ENCODE measurements at places on chromosomes 11 and 22. TPM values are rescaled to one million over a fixed set of nuclear protein-coding genes. Genes with fewer than 3 reads are reported as not detected.

DNA sequence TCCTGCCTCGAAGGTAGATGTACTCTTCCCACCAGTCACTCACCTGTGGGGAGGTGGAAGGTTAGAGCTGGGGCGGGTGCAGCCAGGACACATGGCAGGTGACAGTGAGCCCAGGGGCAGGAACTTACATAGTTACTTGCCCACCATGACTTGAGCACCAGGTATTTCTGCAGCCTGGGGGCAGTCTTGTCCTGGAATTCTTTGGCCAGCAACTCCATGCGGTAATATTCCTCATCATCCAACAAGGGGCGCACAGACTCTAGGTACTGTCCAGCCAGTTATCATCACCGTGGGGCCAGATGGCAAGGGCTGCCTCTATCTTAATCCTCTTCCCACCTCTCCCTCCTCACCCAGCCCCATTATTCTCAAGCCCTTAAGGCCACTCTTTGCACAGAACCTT is 2.2 kb downstream of the CPT1B start:
- H3K4me3 ChIP-seq, result no peak overlapping the region
- peak overlapping the region; percentile 34 for H3K27ac ChIP-seq
- no peaks in the 10 kb centered on the region for H3K4me1 ChIP-seq
- no peaks in the 10 kb centered on the region for H3K27me3 ChIP-seq

DNA sequence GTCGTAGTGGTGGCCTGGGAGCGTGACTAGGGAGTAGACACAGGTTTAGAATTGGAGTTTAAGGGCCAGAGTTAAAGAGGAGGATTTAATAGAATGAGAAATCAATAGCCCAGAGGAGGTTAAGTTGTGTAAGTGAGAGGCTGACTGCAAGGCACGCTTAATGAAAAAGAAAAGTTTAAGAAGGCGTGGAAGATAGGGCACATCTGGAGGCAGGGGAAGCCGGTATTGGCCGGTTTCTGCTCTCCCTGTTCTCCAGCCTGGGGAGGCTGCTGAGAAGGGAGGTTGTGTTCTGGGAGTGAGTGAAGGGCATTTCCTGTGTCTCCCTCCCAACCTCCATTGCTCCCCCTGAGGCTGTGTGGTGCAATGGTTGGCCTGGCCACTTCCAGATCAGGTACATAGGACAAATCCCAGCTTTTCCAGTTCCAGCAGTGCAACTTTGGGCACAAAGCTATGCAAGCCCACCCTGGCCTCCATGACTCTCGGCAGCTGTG is 6.3 kb downstream of the GRIK4 start:
- peaks cover 10% of the 10 kb centered on the region for H3K4me1 ChIP-seq
- no peak for DNase-seq
- peaks cover 81% of the 10 kb centered on the region for H3K27me3 ChIP-seq

DNA sequence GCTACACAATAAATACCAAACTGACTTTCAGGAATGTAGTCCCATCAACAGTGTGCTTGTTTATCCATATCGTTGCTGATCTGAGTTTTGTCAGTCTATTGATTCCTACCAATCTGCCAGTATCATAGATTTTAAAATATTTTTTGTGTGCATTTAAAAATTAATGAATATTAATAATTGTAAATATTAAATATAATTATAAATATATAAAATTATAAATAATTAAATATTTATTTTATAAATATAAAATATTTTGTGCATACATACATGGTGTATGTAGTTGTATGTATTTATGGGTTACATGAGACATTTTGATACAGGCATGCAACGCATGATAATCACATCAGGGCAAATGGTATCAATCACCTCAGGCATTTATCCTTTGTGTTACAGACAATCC is 53.6 kb downstream of the CUL5 start:
- no peak overlapping the region for H3K4me3 ChIP-seq
- H3K4me1 ChIP-seq, result no peaks in the 10 kb centered on the region
- no peaks in the 10 kb centered on the region for H3K27me3 ChIP-seq
- peaks cover 4% of the 10 kb centered on the region for H3K36me3 ChIP-seq
- no peak for DNase-seq

- peaks cover 27% of the 10 kb centered on the region for H3K4me1 ChIP-seq
- no peak overlapping the region for H3K4me3 ChIP-seq
- H3K36me3 ChIP-seq, result no peaks in the 10 kb centered on the region
These were observed 176.2 kb upstream of the FAT3 start for GRCh38 chr11:92048415-92048814.

GRCh38 chr11:13289081-13289480 is 11.5 kb downstream of the BMAL1 start:
- no peak overlapping the region for H3K27ac ChIP-seq
- H3K4me1 ChIP-seq, result peaks cover 16% of the 10 kb centered on the region

GRCh38 chr22:43448048-43448447 is 36.2 kb downstream of the MPPED1 start:
- no peaks in the 10 kb centered on the region for H3K4me1 ChIP-seq
- no peak overlapping the region for H3K27ac ChIP-seq
- DNase-seq, result no peak
- H3K36me3 ChIP-seq, result no peaks in the 10 kb centered on the region

DNA sequence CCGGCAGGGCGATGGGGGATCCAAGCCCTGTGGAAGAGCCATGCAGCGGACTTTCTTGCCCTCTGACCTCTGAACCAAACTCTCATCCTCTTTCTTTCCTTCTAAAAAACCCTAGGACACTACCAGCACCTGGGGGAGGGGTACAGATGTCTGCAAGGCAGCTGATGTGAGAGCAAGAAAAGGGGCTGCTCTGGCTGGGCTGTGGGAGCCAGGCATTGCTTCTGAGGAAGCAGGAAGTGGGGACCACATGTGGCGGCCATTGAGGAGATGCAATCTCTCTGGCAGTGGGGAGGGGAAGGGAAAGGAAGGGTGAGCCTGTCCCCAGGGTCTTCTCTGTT is 36.0 kb downstream of the FAM83F start:
- peaks cover 5% of the 10 kb centered on the region for H3K36me3 ChIP-seq
- H3K27ac ChIP-seq, result no peak overlapping the region
- H3K4me1 ChIP-seq, result no peaks in the 10 kb centered on the region
- no peak for DNase-seq
- no peaks in the 10 kb centered on the region for H3K27me3 ChIP-seq

DNA sequence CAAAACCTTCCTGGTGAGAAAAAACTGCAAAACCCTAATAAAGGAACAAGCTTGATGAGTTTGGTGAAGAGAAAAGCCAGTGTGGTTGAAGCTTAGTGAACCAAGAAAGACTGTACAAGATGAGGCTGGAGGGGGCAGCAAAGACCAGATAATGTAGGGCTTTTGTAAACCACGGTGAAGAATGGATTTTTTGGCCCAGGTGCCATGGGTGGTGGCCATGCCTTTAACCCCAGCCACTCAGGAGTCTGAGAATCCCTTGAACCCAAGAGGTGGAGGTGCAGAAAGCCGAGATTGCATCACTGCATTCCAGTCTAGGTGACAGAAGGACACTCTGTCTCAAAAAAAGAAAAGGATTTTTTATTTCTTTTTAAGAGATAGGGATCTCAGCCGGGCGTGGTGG is 5.0 kb upstream of the ZDHHC5 start:
- DNase-seq, result no peak
- no peak overlapping the region for H3K27ac ChIP-seq
- H3K4me3 ChIP-seq, result no peak overlapping the region
- H3K27me3 ChIP-seq, result no peaks in the 10 kb centered on the region
- H3K4me1 ChIP-seq, result peaks cover 7% of the 10 kb centered on the region

GRCh38 chr11:75474240-75474639 is 41.2 kb upstream of the KLHL35 start:
- H3K27me3 ChIP-seq, result peaks cover 43% of the 10 kb centered on the region
- H3K4me1 ChIP-seq, result no peaks in the 10 kb centered on the region
- peaks cover 5% of the 10 kb centered on the region for H3K36me3 ChIP-seq
- no peak overlapping the region for H3K4me3 ChIP-seq

DNA sequence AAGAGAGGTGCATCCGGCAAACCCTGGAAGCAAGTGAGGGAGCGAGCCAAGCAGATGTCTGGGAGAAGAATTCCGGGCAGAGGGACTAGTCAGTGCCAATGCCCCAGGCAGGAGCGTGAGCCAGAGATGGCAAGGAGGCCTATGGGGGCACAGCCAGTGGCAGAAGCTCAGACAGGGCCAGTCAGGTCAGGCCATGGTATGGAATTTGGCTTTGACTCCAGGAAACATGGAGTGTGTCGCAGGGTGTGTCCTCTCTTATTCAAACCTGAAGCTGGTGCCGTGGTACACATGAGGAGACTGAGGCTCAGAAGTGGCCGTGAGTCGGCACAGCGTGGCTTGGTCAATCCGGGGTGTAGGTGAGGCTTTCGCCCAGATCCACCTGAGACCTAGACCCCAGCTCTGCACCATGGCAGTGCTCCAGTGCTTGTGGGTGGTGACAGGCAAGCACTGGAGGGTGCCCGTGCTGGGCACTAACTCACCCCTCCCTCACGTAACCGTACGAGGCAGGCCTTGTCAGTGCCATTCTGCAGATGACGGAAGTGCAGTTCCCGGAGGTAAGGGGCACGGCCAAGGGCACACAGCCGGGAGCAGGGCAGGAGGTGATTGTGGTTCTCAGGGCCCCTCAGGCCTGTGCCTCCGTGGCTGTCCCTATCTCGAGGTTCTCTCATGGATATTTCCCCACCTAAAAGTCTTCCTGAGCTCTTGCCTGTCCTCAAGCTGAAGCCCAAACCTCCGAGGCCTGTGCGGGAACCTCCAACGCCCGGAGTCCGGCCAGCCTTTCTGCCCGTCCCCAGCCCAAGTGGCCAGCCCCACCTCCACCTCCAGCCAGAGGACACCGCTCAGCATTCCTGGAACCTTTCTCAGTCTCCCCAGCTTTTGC is 10.6 kb upstream of the SPI1 start:
- H3K27ac ChIP-seq, result no peak overlapping the region
- no peaks in the 10 kb centered on the region for H3K36me3 ChIP-seq
- H3K27me3 ChIP-seq, result peaks cover 8% of the 10 kb centered on the region
- no peak for DNase-seq
- H3K4me1 ChIP-seq, result no peaks in the 10 kb centered on the region

- no peaks in the 10 kb centered on the region for H3K36me3 ChIP-seq
- H3K27me3 ChIP-seq, result peaks cover 12% of the 10 kb centered on the region
- H3K4me3 ChIP-seq, result no peak overlapping the region
- no peak overlapping the region for H3K27ac ChIP-seq
- H3K4me1 ChIP-seq, result peaks cover 17% of the 10 kb centered on the region
- no peak for DNase-seq
These were observed 221.3 kb downstream of the CADM1 start for GRCh38 chr11:115282923-115283322.

GRCh38 chr11:108629274-108629673 is 35.6 kb upstream of the DDX10 start:
- H3K27ac ChIP-seq, result no peak overlapping the region
- H3K36me3 ChIP-seq, result no peaks in the 10 kb centered on the region
- H3K27me3 ChIP-seq, result no peaks in the 10 kb centered on the region
- H3K4me1 ChIP-seq, result peaks cover under 1% of the 10 kb centered on the region

DNA sequence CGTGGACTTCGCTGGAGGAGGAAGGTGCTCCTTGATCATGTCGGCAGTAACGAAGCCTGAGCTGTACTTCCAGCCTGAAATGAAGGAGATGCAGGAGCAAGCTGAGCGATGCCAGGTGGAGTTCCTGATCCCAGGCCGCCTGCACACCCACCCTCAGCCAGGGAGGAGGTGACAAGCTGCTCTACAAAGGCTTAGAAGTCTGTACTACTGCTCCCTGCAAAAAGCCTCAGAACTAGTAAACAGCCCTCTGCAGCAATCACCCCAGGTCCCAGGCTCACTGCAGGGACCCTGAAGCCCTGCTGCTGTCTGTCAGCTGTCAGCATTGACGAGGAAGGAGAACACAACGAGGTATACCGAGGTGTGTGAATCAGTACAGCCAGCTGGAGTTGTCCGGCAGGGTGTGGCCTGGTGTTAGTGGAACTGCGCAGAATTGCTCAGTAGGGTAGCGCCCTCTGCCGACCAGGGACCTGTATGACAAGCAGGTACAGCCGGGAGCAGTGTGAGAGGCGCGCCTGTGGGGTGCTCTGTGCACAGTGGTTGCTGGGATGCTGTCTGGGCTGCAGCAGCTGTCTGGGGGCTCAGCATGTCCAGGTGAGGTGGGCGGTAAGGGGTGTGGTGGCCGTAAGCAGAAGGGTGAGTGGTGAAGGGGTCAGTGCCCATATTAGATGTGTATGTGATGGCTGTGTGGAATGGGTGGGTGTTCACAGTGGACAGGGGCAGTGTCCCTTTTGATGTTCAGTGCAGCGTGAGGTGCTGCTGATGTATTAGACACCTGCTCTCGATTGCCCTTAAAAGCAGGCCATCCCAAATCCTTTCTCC is 7.6 kb downstream of the CYB5R2 start:
- DNase-seq, result peak; percentile 92
- peaks cover 16% of the 10 kb centered on the region for H3K4me1 ChIP-seq
- H3K36me3 ChIP-seq, result peaks cover 18% of the 10 kb centered on the region
- H3K4me3 ChIP-seq, result no peak overlapping the region
- H3K27me3 ChIP-seq, result no peaks in the 10 kb centered on the region

GRCh38 chr11:74971424-74971823 is 17.3 kb upstream of the NEU3 start:
- DNase-seq, result no peak
- H3K27ac ChIP-seq, result no peak overlapping the region
- no peak overlapping the region for H3K4me3 ChIP-seq
- peaks cover 55% of the 10 kb centered on the region for H3K36me3 ChIP-seq

DNA sequence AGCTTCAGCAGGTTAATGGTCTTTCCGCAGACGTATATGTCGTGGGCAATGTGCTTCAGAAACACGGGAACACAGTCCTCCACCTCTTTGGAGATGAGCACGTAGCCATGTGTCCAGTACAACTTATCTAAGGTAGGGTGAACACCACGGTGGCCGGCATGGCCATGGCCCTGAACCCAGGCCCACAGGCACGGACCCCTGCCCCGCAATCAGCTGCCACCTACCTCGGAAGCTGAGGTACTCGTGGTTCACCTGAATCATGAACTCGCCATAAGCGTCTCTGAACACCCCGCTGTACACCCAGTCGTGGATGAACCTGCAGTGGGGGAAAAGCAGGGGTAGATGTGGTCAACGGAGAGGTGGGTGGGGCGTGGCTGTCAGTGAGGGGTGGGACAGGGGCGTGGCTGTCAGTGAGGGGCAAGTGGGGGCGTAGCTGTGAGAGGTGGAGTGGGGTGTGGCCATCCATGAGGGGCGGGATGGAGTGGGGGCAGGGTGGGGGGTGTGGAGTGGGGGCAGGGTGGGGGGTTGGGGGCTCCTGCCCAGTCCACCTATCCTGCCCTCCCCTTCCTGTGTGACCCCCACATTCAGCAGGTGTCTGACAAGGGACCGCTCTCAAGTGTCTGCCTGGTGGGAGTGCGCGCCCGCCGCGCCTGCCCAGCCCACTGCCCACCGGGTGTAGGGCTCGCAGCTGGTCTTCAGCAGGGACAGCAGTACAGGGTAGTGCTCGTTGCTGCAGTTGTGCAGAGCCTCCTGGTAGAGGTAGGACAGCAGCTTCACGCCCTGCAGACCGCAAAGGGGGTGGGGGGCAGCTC is 18.6 kb downstream of the TUBGCP6 start:
- H3K4me1 ChIP-seq, result no peaks in the 10 kb centered on the region
- no peak for DNase-seq
- peaks cover 53% of the 10 kb centered on the region for H3K36me3 ChIP-seq

- peaks cover 84% of the 10 kb centered on the region for H3K27me3 ChIP-seq
- H3K4me1 ChIP-seq, result no peaks in the 10 kb centered on the region
- DNase-seq, result no peak
These were observed 23.6 kb downstream of the APOL3 start for GRCh38 chr22:36136988-36137387.

- no peaks in the 10 kb centered on the region for H3K36me3 ChIP-seq
- no peak overlapping the region for H3K4me3 ChIP-seq
- H3K27me3 ChIP-seq, result no peaks in the 10 kb centered on the region
- no peaks in the 10 kb centered on the region for H3K4me1 ChIP-seq
- H3K27ac ChIP-seq, result no peak overlapping the region
- no peak for DNase-seq
These were observed 23.1 kb upstream of the ANO5 start for GRCh38 chr11:22169833-22170232.

ELMOD1 gene
- total RNA-seq, result 0.35 TPM

ARHGAP20 gene
- not detected for total RNA-seq

TMEM191B gene
- total RNA-seq, result not detected
